NCI-H1105 treated with DMSO at 0.1 percent for 48 hours (cell line): ENCODE measurements at places on chromosomes 3 and 15.

DNA sequence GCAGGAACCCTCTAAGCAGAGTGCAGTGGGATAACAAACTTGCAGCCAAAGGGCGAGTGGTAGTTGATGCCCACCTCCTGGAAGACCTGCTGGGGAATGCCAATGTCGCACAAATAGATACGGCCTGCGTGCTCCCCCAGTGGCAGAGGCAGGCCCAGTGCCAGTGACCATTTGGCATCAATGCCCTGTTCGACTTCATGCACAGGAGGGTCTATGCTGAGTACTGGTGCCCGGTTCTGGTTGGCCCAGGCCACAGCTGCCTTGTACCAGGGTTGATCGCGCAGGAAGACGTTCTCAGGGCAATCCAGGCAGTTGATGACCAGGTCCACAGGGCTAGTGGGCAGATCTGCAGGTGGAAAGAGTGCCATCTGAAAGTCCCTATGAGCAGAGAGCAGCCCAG is 17.0 kb downstream of the CLK3 start:
- no peak for DNase-seq

- DNase-seq = no peak
These were observed 37.0 kb downstream of the ETFA start for GRCh38 chr15:76274226-76274625.

GRCh38 chr3:194439881-194440550 is 41.0 kb upstream of the GP5 start:
- peak; percentile 85 for DNase-seq

- DNase-seq = no peak
These were observed 118.0 kb upstream of the C3orf80 start for GRCh38 chr3:160106905-160107861.

GRCh38 chr3:71094658-71095209 is 488.8 kb downstream of the FOXP1 start:
- no peak for DNase-seq

DNA sequence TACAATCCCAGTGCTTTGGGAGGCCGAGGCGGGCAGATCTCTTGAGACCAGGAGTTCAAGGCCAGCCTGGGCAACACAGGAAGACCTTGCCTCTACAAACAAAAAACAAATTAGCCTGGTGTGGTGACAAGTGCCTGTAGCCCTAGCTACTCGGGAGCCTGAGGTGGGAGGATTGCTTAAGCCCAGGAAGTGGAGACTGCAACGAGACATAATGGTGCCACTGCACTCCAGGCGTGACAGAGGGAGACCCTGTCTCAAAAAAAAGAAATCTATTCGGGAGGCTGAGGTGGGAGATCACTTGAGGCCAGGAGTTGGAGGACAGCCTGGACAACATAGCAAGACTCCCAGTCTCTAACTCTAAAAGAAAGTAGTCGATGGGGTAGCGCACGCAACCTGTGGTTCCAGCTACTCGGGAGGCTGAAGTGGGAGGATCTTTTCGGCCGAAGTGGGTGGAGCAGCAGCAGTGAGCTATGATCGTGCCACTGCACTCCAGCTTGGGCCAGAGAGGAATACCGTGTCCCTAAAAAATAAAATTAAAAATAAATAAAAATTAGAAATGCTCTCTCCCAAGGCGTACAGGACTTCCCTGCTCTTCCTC is 775 bp downstream of the C3orf33 start:
- DNase-seq = no peak
